Activated naive CD4-positive, alpha-beta T cell treated with anti-CD3 and anti-CD28 coated beads for 36 hours (primary cell): ENCODE measurements at places on chromosomes 6 and 20. TPM values are rescaled to one million over a fixed set of nuclear protein-coding genes. Genes with fewer than 3 reads are reported as not detected.

The GPR6 gene
- total RNA-seq: not detected

The CST5 gene
- not detected for total RNA-seq

The KIAA1755 gene
- total RNA-seq: not detected

The SYCP2 gene
- total RNA-seq: 1.2 TPM

- H3K27ac ChIP-seq: no peak overlapping the region
- no peak for DNase-seq
- peaks cover 6% of the 10 kb centered on the region for H3K4me1 ChIP-seq
- no peak overlapping the region for H3K4me3 ChIP-seq
Measured at GRCh38 chr20:64276817-64277216, 21.3 kb downstream of the PCMTD2 start.

DNA sequence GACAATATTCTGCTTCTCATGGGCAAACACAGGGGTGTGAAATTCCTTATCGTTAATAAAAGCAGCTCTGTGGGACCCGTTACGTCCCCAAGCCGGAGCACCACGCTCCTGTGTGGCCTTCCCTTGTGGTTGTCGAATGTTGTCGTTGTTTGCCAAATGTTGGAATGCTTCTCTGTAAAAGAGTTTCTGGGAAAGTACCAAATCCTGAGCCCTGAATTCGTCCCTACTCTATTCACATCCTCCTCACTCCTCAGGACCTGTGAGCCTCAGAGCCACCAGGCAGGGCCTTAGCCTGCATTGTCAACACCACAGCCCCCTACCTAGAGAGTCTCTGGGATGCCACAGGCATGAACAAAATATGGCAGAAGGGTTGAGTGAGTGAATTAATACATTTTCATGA is 64.0 kb downstream of the THBS2 start:
- no peak overlapping the region for H3K4me3 ChIP-seq
- no peak for DNase-seq
- H3K4me1 ChIP-seq: peaks cover 3% of the 10 kb centered on the region

DNA sequence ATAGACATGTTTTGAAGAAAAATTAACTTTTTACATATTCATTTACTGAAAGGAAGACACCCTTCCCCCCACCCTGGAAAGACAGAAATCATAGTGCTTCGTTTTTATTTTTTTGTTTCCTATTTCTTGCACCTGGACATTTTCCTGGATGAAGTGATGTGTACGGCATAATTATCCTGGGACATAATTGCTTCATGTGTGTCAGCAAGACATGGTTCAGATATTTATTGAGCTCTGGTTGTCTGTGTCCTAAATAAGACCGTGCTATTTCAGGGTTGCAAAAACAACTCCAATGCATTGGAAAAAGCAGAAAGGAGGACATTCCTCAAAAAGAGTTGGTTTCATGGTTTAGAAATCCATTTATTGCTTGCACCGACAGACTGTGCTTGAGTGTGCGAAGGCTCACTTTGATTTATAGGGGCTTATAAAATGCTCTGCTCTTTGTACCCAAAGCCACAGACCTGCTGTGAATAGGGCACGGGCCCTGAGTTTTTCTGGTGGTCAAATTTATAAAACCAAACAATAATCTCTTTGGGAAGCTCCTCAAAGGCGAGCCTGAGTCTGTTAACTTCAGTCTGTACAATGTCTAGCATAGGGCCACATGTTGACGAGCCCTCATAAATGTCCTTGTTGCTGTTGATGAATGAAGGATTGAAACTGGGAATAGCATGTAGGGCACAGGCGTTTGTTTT is 179.5 kb downstream of the SOX4 start:
- no peak overlapping the region for H3K4me3 ChIP-seq
- H3K27me3 ChIP-seq: peaks cover 6% of the 10 kb centered on the region
- no peak for DNase-seq
- H3K36me3 ChIP-seq: no peaks in the 10 kb centered on the region

DNA sequence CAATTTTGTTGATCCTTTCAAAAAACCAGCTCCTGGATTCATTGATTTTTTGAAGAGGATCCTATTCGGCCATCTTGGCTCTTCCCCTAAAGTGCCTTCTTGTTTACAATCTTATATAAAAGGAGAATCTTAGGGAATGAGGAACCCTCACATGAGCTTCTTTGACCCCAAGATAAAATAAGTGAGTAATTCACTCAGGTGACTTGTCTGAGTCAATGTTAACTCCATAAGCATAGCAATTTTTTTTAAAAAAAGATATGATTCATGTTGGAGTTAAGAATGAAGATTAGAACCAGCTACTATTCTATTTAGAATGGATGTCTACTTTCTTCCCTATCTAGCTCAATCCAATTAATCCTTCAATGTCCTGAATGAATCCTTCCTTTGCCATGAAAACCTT is 21.0 kb downstream of the WASF1 start:
- no peaks in the 10 kb centered on the region for H3K4me1 ChIP-seq
- DNase-seq: no peak
- H3K27ac ChIP-seq: no peak overlapping the region
- H3K27me3 ChIP-seq: peaks cover 24% of the 10 kb centered on the region
- H3K4me3 ChIP-seq: no peak overlapping the region

- no peaks in the 10 kb centered on the region for H3K4me1 ChIP-seq
- H3K27me3 ChIP-seq: no peaks in the 10 kb centered on the region
- H3K36me3 ChIP-seq: peaks cover 19% of the 10 kb centered on the region
- H3K4me3 ChIP-seq: no peak overlapping the region
Measured at GRCh38 chr20:37970856-37971245, 62.4 kb downstream of the TTI1 start.

- no peaks in the 10 kb centered on the region for H3K4me1 ChIP-seq
- H3K27ac ChIP-seq: no peak overlapping the region
- H3K27me3 ChIP-seq: no peaks in the 10 kb centered on the region
- no peak for DNase-seq
- no peak overlapping the region for H3K4me3 ChIP-seq
Measured at GRCh38 chr20:20632644-20633043, 79.8 kb downstream of the RALGAPA2 start.

GRCh38 chr6:42142118-42142835 is at the start of gene C6orf132:
C6orf132 (minus strand) TSS chr6:42142620; CDS start chr6:42142444, 176 bp downstream.
- peaks cover 26% of the 10 kb centered on the region for H3K27me3 ChIP-seq
- no peaks in the 10 kb centered on the region for H3K36me3 ChIP-seq
- H3K4me1 ChIP-seq: peaks cover 4% of the 10 kb centered on the region
- no peak within 1 kb of the TSS for H3K27ac ChIP-seq
